ENCODE measurements at places on chromosomes 6 and 20.

DNA sequence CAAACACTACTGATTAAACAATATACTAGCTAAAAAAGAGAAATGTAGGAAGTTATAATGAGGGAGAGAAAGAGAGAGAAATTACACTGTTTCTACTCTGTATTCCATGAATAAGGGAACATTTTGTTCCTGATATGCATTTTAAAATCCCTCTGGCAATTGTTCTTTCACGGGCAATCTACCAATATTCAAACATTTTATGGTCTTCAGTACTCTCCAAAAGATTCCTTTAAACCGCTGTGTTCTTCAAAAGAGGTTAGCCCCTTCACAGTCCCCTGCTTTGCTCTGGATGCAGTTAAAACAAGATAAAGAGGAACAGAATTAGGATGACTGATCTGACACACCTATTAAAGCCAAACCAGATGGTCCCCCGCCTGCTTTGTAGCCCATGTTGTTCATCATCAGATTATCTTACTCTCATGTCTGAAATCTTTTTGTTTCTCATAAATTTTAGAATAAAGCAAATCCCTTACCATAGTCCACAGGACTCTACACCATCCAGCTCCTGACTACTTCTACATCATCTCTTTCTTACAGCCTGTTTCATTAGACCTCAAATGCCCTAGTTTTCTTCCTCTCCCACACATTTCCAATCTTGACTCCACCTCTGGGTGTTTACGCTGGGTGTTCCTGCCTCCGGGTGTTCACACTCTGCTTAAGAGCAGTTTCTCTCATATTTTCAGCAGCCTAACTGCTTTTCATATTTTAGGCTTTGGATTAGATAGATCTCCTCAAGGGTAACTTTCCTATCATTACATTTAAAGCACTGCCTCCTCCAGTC lies 399.7 kb downstream of the COL12A1 start:
- DNase-seq: no peak

DNA sequence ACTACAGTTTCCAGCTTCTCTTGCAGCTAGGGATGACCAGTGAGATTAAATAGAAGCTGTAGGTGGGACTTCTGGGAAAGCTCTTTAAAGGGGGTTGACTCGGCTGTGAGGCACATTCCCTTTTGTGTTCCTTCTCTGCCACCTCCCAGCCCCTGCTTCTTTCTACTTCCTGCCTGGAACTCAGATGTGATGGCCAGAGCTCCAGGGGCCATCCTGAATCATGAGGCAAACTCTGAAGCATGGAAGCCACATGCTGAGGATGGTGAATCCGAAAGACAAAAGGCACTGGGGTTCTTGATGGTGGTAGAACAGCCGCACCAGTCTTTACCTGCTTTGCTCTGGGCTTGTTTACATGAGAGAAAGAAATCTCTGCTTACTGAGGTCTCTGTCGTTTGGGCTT lies 9.1 kb downstream of the CEBPB start:
- no peak for DNase-seq

DNA sequence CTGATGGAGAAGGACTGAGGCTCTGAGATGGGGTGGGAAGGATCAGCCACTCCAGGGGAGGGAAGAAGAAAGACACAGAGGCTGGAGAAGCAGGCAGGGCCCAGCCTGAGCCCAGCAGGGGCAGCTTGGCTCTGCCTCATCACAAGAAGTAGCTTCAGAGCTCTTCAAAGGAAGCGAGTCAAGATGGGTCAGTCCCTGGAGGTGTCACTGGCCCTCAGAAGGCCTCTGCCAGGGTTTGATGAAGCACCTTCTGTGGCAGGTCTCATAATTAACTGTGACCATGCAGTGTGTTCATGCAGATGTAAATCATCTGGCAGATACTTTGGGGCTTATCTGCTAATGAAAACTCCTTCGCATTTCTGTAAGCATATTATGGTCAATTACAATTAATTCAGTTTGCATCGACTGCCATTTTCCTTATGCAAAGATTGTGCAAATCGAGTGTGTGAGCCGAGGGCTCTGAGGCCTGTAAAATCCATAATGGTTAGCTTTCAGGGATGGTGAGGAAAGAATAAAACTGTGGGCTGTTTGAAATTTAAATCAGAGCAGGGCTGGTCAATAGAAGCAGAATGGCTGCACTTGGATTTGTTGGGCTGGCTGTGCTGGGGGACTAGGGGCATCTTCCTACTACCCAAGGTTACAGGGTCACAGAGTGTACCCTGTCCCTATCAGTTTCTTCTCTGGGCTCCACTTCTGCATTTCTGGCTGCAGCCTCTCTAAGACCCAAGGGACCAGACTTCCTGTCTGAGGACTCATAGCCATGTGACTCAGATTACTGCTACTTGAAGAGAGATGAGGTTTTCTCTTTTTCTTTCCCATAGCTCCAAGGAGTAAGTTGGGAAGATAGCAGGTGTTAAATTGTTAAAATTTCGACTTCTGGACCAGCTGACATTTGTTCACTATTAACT lies 376.6 kb downstream of the DHX35 start:
- DNase-seq: no peak

- DNase-seq: no peak
Observed at GRCh38 chr6:165575158-165575549, 87.9 kb downstream of the PDE10A start.

DNA sequence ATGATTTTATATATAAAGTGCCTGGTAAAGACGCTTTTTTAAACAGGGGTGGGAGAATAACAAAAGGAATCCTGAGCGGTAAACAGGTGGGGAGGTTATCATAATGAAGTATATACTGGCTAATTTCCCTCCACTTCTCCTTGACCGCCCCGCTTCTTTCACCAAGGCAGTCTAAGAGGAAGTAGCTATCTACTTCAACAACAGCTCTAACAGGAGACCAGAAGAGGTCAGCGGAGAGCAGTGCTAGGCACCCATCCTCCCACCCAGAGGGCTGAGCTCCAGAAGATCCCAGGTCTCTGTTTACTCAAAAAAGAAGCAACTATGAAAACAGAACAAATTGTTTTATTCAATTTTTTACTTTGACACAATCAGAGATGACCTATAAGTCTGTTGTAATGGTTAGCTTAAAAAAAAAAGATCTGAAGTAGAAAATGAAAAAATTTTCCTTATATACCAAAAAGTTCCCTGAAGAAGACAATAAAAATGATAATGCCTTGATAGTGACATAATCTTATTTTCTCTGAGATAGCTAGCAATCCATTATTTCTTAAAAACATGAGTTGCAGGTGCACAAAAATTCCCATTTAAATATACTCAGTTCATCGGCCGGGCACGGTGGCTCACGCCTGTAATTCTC lies 141.1 kb downstream of the PDSS2 start:
- DNase-seq: peak; percentile 33

GRCh38 chr6:4299476-4299875 lies 164.1 kb upstream of the ECI2 start:
- no peak for DNase-seq

DNA sequence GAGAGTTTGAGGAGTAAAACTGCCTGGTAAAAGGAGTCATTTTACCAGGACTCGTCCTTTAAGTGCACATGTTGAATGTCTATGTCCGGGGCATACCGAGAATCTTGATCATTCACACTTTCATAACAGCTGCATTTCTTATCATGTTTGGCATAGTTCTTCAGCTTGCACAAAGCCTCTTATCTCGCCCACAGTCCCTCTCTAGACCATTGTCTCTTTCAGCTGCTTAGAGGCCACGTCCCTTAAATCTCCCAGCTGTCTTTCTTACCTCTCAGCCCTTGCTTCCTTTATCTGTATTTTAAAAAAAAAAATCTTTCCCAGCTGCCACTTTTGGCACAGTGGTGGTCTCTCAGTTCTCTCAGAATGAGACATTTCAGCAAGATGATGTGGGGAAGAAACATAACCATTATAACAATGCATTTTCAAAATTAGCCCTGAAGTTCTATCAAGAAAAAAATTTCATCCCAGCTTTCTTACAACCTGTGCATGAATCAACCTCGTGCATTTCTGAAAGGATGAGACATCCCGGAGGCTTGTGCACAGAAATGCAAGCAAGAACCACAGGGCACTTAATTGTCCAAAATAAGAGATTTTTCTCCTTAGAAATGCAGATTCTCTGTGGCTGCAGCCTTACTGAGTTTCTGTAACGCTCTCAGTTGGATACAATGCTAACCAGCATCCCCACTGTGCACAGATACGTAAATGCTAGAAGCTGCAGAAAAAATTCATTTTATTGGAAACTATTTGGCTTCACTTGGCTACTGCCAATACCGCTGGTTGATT lies 24.2 kb downstream of the RBM24 start:
- DNase-seq: no peak

DNA sequence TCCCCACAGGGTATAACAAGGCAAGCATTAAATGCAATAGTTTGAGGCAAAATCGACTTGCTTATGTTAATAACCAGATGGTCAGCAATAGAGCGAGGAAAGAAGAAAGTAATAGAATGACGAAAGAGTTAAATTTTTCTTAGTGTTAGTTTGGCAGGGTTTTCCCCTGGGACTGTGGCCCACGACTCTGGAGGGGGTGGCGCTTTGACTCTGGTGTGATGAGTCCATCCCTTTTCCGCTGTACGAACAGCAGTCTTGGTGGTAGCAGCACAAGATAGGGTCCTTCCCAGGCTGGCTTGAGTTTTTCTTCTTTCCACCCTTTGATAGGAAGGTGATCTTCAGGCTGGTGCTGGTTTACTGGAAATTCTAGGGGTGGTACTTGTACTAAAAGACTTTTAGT lies 69.2 kb upstream of the GMDS start:
- no peak for DNase-seq
